Left ventricle myocardium superior (tissue), 1 donor: ENCODE measurements at places on chromosomes 6 and 20.

GRCh38 chr6:120141601-120142000, 792.0 kb upstream of the MAN1A1 start:
- DNase-seq = no peak

DNA sequence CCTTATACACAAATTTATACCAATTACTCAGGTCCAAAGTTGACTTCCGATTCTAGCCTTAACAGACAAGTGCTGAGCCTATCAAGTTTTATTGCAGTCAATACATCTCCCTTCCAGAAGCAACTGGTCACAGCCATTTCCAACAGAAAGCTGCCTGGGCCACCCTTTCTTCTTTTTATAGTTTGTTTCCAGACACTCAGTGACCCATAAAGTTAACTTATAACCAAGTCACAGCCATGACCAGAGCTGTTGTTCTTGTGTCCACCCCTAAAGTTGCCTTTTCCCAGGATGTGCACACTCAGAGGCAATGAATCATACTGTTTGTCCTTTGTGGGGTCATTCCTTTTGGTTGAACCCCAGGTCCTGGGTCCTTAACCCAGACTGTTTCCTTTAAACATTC, 89.9 kb downstream of the CD83 start:
- DNase-seq = no peak

GRCh38 chr20:378961-379336, 1.6 kb upstream of the TRIB3 start:
- no peak for DNase-seq

GRCh38 chr6:54357141-54357540, 48.9 kb downstream of the TINAG start:
- no peak for DNase-seq

DNA sequence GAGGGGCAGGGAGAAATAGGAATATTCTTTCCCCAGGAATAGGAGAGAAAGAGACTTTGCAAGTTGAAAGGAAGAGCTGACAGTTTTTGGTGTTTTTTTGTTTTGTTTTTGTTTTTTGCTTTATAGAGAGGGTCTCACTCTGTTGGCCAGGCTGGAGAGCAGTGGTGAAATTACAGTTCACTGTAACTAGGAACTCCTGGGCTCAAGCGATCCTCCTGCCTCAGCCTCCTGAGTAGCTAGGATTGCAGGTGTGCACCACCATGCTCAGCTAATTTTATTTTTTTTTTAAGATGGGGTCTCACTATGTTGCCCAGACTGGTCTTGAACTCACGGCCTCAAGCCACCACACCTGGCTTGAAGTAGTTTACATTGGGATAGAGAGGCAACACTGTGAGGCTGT, 8.0 kb upstream of the L3MBTL3 start:
- no peak for DNase-seq

- no peak for DNase-seq
Measured at GRCh38 chr20:5188736-5189135, 61.9 kb downstream of the CDS2 start.

GRCh38 chr6:121548131-121548530, 112.7 kb downstream of the GJA1 start:
- no peak for DNase-seq

- DNase-seq = peak; percentile 75
Measured at GRCh38 chr6:111604259-111605099, 1.2 kb downstream of the TRAF3IP2 start.

DNA sequence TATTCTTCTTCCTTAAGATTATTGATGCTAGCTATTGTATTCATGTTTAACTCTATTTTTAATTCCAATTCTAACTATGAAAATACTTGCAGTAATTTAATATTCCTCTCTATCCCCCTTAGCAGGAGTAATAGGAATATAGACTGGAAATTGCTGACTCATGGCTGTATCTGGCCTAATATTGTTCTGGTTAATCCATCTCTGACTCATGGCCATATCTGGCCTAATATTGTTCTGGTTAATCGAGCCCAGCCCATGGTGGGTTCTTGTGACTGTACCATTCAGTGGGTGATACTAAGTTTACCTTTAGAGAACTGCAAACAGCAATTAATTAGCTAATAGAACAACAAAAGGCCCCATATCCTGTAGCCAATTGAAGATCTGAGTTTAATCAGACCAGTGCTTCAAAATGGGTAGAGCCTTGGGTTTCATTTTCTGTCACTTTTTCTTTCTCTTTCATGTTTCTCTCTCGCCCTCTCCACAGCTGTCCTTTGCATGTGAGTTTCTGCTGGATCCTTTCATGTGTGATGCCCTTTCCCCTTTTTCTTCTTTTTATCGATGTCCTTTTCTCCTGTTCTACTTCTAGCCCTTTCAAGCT, 50.6 kb downstream of the SLC22A3 start:
- no peak for DNase-seq

DNA sequence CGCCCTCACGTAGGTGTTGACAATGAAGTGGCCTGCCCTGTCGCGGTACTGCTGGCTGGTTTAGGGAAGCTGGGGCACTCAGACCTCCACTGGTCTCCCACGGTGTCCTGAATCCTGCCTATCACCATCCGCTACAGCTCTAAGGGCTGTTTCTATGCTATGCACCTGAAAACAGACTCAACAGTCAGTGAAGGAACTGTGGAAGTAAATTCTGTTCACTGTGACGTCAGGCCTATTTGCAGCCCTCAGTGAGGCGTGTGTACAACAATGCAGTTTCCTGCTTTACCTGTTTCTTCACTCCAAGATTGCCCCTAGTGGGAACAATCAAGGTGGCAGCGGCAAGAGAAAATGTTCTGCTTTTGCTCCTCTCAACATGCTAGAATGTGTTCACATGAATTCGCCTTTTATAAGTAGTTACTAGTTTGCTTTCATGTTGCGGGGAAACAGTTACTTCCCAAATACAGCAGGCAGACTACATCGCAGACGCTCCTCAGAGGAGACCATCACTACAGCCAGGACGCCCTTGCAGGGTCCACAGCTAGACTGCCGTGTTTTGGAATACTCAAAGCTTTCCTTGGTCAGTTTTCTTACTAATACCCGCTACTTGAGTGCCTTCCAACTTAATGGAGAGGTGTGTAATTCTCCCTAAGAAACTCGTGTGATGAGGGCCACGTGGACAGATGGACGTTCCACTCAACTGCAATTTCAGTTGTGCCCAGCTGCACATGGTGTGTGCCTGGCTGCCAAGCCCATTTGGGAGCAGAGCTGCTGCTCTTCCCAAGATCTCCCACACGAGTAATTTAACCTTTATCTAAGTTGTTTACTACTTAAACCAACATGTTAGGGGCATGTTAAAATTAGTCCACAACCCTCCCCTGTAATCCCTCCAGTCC, 25.4 kb downstream of the DIDO1 start:
- no peak for DNase-seq

DNA sequence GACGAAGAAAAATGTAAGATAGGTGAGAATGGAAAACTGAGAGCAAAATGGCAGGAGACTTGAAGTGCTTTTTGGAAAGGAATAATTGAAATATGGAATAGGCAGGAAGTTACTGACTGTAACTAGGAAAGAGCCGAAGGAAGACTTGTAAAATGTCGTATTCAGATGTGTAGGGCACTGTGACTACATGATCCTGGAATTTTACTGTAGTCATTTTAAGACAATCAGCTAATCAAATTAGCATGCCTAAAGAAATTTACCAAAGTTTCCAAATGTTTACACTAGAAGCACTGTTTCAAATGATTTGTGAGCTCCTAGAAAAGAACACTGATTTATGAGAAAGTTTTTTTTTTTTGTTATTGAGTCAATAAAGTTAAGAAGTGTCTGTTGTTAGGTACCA, 21.2 kb upstream of the ADIG start:
- no peak for DNase-seq

GRCh38 chr20:1983301-1983700, 10.6 kb downstream of the PDYN start:
- peak; percentile 34 for DNase-seq

- no peak for DNase-seq
Measured at GRCh38 chr6:129890164-129890563, 29.0 kb upstream of the TMEM244 start.

GRCh38 chr6:75550544-75551167, 51.0 kb upstream of the SENP6 start:
- DNase-seq = no peak

GRCh38 chr20:23042270-23042669, 7.2 kb downstream of the SSTR4 start:
- no peak for DNase-seq

DNA sequence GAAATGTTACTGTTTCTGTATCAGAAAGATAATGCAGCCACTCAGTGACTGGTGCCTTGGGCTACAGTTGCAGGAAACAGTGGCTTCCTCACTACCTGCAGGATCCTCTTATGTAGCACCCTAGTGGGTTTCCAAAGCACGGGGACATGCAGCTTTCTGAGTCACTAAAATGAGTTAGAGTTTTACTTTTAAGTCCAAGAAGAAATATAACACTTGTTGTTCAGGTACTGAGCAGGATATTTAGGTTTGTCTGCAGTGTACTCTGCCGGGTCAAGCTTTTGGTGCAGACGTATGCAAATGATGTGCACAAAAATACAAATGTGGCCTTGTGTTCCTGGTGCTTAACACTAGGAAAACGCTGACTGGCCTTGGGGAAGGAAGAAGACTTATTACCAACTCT, 22.0 kb downstream of the ACSS1 start:
- no peak for DNase-seq

- no peak for DNase-seq
Measured at GRCh38 chr20:3900187-3900604, 11.0 kb downstream of the PANK2 start.
